ENCODE measurements at places on chromosomes 7 and 10. TPM values are rescaled to one million over a fixed set of nuclear protein-coding genes. Genes with fewer than 3 reads are reported as not detected.
A peak's percentile ranks its signal among the peaks of the same experiment; 100 is the strongest.

The CARD11 gene
- total RNA-seq, result 2.2 TPM

DNA sequence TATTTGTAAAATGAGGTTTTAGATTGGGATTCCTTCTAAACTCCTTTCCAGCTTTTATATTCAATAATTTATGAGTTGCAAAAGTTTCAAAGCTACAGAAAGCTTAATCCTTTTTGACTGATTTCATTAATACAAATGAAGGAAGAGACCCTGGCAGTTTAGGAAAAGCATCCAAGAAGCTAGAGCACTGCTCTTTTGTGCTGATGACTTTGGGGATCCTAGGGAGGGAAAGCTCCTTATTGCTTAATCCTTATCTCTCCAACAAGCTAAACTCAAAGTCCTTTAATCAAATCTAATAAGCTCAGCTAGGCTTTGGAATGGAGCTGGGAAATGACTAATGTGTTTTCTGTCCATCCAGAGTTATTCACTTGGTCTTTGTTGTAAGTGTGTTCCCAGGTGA, 285.4 kb downstream of the ACTR3B start:
- DNase-seq, result no peak

- DNase-seq, result no peak
Measured at GRCh38 chr10:107437921-107438320, 273.4 kb upstream of the SORCS1 start.

DNA sequence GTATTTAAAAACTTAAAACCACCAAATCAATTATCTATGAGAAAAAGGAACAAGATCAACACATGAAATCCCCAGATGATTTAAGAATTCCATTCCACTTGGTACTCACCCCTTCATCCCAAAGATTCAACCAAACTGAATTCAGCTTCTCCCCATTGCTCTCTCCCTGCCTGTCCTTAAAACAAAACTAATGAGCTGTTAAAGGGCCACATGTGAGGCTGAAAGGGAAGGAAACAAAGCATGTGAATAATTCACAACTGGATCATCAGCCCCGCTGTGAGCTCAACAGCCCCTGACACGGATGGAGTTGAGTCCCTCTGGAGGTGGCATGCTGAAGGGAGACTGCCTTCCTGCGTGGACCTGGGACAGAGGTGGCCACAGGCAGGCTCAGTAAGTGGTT, 32.9 kb downstream of the VOPP1 start:
- DNase-seq, result no peak

- peak; percentile 72 for DNase-seq
Measured at GRCh38 chr7:139825666-139826290, 3.3 kb upstream of the TBXAS1 start.

DNA sequence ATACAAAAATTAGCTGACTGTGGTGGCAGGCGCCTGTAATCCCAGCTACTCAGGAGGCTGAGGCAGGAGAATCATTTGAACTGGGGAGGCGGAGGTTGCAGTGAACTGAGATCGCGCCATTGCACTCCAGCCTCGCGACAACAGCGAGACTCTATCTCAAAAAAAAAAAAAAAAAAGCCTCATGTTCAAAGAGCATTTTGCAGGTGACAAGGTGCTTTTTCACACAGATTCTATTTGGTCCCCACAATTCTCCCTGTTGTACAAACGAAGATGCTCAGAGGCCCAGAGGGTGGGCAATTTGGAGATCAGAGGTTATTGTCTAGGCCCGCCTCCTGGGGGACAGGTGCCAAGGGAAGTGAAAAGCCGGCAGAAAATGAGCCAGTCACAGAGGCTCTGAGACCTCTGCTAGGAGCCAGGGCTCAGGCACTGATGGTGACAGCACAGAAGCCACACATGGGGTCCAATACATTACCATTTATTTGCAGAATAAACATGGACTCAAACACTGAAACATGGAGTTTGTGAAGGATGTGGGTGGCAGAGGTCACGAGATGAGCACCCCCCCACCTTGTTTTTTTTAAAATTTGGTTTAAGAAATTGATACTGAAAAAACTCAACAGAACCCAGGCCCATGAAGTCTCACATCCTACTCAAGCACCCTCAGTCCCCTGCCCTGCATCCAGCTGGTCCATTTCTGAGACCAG, 882 bp upstream of the GAL3ST4 start:
- no peak for DNase-seq

- no peak for DNase-seq
Measured at GRCh38 chr7:116407165-116407564, 92.4 kb upstream of the CAV2 start.

DNA sequence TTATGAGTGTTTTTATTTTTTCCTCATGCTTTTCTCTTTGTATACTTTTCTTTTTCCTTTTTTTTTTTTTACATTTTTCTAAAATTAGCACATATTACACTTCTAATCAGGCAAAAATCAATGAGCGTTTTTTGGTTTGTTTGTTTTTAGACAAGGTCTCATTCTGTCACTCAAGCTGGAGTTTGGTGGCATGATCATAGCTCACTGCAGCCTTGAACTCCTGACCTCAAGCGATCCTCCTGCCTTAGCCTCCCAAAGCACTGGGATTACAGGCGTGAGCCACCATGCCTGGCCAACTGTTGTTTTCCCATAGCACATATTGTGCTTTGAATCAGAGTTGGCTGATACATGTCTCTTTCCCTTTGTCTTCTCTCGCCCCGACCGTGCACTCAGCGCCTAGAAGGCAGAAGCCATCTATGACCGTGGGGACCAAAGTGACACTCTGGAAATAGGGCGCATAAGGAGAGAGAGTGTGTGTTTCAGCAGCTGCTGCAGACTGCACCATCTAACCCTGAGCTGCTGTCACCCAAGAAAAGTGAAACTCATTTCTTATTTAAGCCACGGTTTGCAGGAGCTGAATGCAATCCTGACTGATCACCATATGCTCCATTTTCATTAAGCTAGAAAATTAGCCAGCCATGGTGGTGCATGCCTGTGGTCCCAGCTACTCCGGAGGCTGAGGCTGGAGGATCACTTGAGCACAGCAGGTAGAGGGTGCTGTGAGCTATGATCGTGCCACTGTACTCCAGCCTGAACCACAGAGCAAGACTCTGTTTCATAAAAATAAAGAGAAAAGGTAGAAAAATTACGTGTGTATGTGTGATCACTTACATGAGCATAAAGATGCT, 41.4 kb upstream of the GTF2I start:
- no peak for DNase-seq

GRCh38 chr10:33187427-33187999, 147.0 kb downstream of the NRP1 start:
- no peak for DNase-seq

- DNase-seq, result no peak
Measured at GRCh38 chr7:130364451-130364850, 15.8 kb upstream of the CPA1 start.

DNA sequence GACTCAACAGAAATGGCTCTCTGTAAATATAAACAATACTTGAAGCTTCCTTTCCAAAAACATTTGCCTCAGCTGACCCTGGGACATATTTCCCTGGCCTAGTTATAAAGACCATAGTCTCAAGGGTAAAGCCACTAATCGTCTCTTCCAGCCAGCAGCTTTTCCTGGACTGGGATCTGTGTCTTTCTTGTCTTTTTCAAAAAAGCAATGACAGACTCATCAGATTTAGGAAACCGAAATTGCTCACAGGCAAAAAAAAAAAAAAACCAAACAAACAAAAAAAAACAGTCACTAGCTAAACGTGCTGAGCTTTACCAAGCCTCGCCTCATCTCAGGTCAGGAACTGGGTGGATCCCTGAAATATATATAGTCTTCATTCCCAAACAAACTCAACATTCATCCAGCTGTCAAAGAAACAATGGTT, 23.5 kb downstream of the STN1 start:
- DNase-seq, result peak; percentile 66

- peak; percentile 48 for DNase-seq
Measured at GRCh38 chr10:30493609-30494530, 59.9 kb downstream of the MAP3K8 start.

The COBL gene
- not detected for total RNA-seq

GRCh38 chr7:123580406-123581161, 21.0 kb upstream of the ASB15 start:
- DNase-seq, result peak; percentile 34

The COL1A2 gene
- total RNA-seq, result 961 TPM

The SFRP5 gene
- not detected for total RNA-seq

The FAM13C gene
- total RNA-seq, result 0.22 TPM

- DNase-seq, result no peak
Measured at GRCh38 chr7:108261560-108262255, 131.5 kb upstream of the LAMB4 start.

- peak; percentile 13 for DNase-seq
Measured at GRCh38 chr10:6314620-6315205, 112.0 kb downstream of the PFKFB3 start.

- DNase-seq, result no peak
Measured at GRCh38 chr7:47638679-47639315, 56.9 kb upstream of the TNS3 start.

DNA sequence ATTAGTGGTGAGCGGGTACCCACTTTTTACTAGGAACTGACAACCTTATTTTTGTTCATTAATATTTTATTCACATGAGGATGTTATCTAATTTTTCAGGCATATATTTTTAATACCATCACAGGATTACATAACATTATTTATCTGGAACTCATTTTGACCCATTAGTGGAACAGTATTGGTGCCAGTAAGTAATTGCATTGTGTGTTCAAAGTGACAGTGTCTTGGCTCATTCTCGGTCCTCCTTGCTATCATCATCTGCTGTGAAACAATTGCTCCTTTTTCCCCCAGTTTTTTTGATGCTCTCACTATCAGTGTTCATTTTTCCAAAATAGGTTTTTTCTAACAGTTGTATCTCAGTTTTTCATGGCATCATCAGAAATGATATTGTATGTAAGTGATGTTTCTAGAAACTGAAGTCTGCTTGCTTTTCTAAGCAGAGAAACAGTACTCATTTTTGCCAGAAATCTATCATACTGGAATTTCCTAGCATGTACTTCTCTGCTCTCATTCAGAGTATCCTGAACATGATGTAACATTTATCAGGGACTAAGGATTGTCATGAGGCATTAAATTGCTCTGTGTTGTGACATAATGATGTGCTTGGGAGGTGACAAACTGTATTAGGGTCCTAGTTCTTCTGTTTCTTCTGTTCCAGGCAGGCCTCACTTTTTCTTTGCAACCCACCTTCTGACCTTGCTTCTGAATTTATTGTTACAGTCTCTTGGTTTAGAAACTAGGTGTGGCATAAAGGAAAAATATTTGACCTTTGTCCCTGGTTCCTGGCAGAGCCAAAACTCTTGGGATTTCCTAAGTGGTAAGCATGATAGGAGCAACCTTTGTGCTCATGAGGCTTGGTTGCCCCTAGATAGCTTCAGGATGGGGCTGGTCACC, 4.2 kb downstream of the NUB1 start:
- DNase-seq, result peak; percentile 7

GRCh38 chr7:96723622-96724021, 14.0 kb upstream of the SEM1 start:
- DNase-seq, result peak; percentile 15

GRCh38 chr10:127740596-127740995, 3.6 kb downstream of the FOXI2 start:
- peak; percentile 22 for DNase-seq

GRCh38 chr7:1675036-1675671, 5.1 kb downstream of the ELFN1 start:
- DNase-seq, result no peak

The SLC16A12 gene
- 0.32 TPM for total RNA-seq

The CTAGE6 gene
- total RNA-seq, result not detected

GRCh38 chr7:137965942-137966640, 35.8 kb downstream of the CREB3L2 start:
- no peak for DNase-seq

The PAPOLB gene
- not detected for total RNA-seq

- DNase-seq, result no peak
Measured at GRCh38 chr7:131436384-131436783, 108.7 kb downstream of the MKLN1 start.

DNA sequence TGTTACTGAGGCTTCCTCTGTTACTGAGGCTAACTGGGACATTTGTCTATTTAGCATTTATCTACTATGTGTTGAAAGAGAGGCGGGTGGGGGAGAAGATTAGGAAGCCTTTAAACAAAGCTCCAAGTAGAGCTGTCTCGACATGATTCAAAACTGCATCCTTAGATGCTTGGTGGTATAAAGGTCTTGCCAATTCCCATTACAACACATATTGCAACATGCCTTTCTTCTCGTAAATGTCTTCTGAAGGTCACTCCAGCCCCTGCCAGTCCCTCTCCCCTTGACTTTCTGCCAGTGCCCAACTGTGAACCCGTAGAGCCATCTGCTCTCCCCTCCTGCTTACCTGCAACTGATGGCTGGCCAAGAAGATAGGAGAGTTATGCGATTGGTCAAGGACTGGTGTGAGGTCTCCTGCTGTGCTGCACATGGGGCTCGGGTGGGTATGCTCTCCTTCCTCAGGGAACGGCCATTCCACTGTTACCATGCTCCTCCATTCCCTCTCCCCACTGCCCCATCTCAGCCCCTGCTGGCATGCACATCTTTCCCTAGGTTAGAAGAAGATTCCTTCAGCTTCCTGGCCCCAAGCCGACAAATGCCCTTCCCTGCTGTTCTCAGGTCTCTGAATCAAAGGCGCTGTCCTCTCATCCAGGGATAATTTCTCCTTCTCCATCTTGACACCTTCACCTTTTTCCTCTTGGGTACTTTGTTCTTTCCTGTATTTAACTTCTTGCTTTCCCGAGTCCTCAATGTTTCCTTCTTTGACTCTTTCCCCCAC, 43.6 kb upstream of the ZNF32 start:
- DNase-seq, result peak; percentile 53

The PLEKHS1 gene
- 1.0 TPM for total RNA-seq

- no peak for DNase-seq
Measured at GRCh38 chr7:98282703-98283102, 1.2 kb downstream of the BRI3 start.

GRCh38 chr10:50561816-50562215, 61.9 kb downstream of the SGMS1 start:
- no peak for DNase-seq

GRCh38 chr7:155570171-155570958, 24.0 kb upstream of the CNPY1 start:
- no peak for DNase-seq

The BAMBI gene
- 23.7 TPM for total RNA-seq

The SMKR1 gene
- total RNA-seq, result 0.37 TPM

GRCh38 chr7:112566442-112567324, 85.9 kb downstream of the LSMEM1 start:
- peak; percentile 3 for DNase-seq

DNA sequence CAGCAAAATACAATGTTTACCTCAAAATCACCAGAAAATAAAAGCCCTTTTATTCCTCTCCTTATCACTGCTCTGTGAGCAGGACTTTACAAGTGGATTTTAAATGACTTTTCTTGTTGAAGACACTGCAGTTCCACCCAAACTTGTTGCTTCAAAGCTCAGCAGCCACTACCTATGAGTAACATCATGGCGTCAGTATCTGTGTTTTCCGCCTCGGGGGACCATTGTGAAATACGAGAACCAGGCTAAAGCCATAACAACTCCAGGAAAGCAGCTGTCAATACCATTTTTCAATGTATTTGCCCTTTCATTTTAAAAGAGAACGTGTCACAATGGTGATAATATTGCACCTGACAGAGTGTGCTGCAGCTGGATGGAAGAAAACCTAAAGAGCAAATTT, 284.0 kb upstream of the RNF32 start:
- DNase-seq, result no peak

- DNase-seq, result peak; percentile 95
Measured at GRCh38 chr7:158740013-158740656, 35.5 kb upstream of the NCAPG2 start.

The SLC29A4 gene
- 3.1 TPM for total RNA-seq

The MMP21 gene
- total RNA-seq, result 0.05 TPM

- DNase-seq, result no peak
Measured at GRCh38 chr10:121064491-121064890, 213.3 kb downstream of the WDR11 start.

The PCLO gene
- 27.1 TPM for total RNA-seq

- no peak for DNase-seq
Measured at GRCh38 chr7:124031919-124032318, 948 bp downstream of the TMEM229A start.

- DNase-seq, result no peak
Measured at GRCh38 chr10:27052656-27053055, 47.6 kb downstream of the ANKRD26 start.

The KCP gene
- total RNA-seq, result not detected
